ENCODE measurements at places on chromosomes 16 and 17.

DNA sequence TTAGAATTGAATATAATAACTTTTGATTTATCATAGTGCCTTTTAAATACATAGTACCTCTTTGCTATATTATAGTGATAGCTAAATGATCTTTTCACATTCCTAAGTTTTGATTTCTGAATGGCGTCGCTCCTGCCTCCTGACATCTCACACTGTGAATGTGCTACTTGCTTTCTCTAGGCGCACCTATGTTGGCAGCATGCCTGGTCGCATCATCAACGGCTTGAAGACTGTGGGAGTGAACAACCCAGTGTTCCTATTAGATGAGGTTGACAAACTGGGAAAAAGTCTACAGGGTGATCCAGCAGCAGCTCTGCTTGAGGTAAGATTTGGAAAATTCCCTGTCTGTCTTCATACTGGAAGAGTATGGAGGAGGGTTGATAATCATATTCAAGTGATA lies 29.8 kb upstream of the ABCC11 start:
- no peak for DNase-seq

GRCh38 chr16:67490335-67491096 lies 7.2 kb upstream of the AGRP start:
- no peak for DNase-seq

DNA sequence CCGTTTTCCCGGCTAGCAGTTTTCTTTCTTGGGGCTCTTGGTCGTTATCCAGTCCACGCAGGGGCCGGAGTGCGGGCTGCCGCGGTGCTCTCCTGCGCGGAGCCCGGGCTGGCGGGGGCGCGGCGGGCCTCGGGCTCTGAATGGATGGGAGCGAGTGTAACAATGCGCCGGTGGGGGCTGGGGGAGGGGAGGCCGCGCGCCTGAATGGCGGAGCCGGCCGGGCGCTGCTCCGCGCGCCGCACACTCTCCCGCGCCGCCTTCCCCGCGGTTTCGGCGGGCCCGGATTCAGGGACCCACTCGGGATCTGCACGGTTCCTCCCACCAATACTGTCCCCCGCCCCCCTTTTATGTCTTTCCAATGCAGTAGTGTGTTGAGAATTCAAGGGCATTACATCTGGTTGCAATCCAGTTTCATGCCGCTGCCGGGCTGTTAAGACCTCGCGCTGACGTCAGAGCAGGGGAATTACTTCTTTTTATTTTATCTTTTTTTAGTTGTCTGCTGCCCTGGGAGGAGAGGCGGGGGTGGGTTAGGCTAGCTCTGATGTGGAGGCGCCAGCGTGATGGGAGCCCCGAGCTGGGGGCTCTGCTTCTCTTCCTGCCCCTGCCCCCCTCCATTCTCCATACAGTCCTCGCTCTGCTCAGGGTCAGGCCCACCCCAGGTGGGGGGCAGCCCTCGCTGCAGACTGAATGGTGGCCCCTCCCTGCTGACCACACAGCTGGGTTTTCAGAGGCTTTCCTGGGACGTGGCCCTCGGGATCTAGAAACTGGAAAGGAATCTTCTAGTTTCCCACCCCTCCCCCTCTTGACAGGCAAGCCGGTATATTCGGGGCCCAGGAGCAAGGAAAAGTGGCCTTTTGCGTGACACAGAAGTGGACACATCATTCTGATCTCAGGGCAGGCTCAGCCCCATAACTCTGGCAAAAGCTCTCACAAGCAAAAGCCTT lies 1.8 kb downstream of the RAI1 start:
- peak; percentile 63 for DNase-seq

DNA sequence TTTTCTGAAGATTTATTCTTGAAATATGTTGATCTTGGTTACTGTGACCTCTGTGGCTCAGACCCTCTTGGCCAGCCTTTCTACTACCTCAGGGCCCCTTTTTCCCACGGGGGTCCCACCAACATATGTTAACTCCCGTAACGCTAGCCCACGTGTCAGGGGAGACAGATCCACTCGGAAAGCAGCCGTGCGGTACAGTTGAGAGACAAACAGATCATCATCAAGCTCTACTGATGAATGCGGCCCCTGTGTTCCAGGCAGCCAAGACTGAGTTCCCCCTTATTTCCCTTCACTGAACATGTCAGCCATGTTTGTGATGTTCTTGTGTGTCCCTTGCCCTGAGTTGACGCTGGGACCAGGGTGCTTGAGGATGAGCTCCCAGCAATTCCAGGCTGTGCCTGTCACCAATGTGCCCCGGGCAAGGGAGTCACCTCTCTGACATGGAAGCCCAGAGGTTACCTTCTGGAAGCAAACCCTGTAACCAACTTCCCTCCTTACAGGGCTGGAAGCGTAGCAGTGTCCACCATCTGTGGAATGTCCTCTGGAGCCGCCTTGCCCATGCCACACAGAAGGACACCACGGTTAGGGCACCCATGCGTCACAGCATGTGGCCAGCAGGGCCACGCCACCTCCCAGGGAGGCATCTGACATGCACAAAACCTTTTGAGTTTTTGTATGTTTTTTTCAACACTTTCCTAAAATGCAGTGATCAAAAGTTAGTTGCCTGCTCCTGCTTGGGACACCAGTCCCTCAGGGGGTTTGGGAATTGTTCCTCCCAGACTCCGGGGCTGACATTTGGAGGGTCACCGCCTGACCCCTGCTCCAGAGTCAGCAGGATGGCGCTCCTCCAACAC lies 193.7 kb upstream of the CHMP6 start:
- no peak for DNase-seq

DNA sequence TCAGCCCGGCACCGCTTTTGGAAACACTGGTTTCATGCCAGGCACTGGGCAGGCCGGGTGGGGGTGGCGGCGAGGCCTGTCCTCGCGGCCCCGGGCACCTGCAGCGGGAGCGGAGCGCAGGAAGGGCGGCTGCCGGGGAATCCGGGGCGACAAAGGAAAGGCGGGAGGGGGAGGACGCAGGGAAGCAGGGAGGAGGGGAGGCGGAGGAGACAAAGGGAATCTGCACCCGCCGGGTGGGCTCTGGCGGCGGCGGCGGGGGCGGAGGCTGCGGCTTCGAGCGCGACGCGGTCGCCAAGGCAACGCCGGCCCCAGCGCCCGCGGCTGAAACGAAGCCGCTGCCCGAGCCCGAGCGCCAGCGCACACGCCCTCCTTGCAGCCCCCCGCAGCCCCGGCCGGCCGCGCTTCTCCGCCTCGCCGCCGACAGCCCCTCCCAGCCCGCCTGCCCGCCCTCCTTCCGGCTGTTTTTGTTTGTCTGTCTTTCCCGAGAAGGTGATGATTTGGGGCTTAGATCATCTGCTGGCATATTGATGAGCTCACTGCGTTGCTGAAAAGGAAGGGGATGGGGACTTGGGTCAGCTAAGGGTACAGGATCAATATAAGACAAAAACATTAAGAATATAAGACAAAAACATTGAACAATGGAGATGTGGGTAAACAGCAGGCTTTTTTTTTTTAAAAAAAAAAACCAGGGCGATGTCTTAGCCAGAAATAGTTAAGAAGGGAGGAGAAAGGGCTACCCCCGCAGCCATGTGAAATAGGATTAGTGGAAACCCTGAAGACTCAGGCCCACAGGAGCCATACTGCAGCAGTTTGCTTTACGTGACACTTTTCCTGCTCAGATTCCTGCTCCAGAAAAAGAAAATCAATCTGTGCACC lies 32.7 kb downstream of the CDK5R1 start:
- peak; percentile 70 for DNase-seq

Data from activated CD4-positive, alpha-beta T cell treated with anti-CD3 and anti-CD28 coated beads, Interleukin-2, amount 10 ng/mL, durations not matched to agents 7 days and 5 days (primary cell).